ENCODE measurements at places on chromosomes 2 and 18.

DNA sequence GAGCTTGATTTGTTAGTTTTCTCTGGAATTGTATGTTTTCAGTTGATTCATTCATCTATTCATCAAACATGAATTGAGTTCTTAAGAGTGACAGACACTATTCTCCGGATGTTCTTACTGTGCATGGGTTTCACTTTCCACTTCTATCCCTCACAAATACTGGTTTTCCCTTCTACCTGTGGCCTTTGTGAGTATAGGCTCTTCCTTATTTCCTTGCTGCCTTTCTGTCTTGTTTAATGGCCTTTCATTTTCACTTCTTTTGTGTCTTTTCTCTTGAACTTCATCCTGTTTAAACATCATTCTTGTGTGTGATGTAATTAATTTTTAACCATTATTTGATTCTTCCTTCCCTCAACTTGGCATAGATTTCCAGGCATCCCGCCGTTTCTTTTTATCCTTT is 90.7 kb downstream of the CRIM1 start:
- DNase-seq: no peak

DNA sequence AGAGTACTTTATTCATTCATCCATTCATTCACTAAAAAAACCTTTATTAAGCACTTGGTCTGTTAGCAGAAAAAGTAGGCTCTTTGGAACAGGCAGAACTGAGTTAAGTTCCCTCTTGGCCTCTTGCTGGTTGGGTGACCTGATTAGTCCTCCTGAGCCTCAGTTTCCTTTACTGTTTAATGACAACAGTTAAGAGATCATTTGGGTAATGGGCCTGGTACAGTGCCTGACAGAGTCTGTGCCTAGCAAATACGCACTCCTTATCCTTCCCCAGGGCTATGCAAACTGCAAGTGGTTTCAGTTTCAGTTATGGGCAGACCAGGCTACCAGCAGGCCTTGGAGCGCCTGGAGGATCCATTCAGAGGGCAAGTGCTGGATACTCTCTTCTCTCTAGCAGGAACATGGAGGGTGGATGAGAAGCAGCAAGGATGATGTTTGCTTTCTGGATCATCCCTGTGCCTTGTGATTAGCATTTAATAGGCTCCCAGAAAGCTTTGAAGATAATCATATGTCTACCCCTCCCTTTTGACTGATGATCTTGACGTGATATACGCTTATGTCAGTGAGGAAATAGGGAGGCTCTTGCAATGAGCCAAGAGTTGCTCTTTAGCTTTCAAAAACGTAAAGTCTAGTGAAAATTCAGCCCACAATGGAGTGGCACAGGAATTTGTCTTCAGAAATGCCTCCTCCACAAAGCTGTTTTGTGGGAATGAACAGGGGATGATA is 12.4 kb upstream of the TAF1B start:
- no peak for DNase-seq

- no peak for DNase-seq
Measured at GRCh38 chr2:116645155-116645554, 1169.3 kb upstream of the DDX18 start.

- no peak for DNase-seq
Measured at GRCh38 chr2:121588357-121588756, 57.7 kb downstream of the RNU4ATAC start.

DNA sequence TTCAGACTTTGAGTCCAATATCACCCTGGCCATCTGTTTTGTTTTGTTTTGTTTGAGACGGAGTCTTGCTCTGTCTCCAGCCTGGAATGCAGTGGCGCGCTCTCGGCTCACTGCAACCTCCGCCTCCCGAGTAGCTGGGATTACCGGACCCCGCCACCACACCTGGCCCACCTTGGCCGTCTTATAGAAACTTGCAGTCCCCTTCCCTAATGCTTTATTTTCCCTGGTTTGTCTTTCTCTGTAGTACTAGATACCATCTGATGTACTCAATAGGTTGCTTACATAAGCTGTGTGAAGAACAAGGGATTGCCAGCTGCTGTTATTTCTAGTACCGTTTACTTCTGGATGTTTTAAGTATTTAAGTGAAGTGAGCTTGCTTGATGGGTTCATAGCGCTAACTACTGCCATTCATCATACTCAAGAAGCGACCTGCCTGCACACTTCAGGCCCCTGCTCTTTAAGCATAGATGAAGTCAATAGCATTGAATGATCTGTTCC is 1.2 kb downstream of the RPL31 start:
- DNase-seq: no peak

GRCh38 chr2:39558906-39559305 is 106.8 kb upstream of the TMEM178A start:
- DNase-seq: no peak

DNA sequence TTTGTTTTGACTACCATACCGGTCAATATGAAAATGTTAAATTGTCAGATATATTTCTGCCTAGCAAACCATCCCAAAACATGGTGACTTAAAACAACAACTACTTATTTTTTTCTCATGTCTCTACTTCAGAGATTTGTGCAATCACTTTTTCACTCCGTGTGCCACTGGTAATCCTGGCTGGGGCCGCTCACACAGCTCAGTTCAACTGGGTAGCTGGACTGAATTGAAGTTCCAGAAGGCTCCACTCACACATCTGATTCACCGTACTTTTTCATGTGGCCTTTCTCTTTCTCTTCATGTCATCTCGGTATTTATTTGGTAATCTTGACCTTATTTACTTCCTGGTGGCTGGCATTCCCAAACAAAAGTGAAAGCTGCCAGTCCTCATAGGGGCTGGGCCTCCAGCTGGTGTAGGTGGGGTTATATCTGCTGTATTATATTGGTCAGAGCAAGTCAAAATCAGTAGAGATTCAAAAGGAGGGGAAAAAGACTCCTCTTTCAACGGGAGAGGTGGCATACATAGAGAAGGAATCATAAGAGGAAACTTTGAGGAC is 513.9 kb upstream of the NXPH2 start:
- no peak for DNase-seq

- no peak for DNase-seq
Measured at GRCh38 chr2:145096582-145096981, 576.7 kb upstream of the ZEB2 start.

DNA sequence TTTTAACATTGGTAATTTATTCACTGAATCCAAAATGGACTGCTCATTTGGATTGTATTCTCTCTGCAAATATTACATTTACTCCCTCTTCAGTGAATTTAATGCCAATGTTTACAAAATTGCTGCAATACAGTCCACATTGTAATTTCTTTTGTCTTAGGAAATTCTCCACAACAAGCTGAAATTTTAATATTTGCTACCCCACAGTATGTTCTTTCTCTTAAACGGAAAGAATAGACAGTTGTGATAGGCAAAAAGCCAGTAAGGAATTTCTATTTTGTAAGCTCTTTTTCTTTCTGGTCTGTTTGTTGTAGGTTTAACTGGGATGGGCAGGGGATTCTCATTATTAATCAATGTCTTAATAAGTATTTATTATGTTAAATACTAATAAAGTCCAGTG is 92.0 kb downstream of the CSRNP3 start:
- DNase-seq: no peak

- DNase-seq: no peak
Measured at GRCh38 chr2:142462306-142462705, 331.5 kb upstream of the LRP1B start.

DNA sequence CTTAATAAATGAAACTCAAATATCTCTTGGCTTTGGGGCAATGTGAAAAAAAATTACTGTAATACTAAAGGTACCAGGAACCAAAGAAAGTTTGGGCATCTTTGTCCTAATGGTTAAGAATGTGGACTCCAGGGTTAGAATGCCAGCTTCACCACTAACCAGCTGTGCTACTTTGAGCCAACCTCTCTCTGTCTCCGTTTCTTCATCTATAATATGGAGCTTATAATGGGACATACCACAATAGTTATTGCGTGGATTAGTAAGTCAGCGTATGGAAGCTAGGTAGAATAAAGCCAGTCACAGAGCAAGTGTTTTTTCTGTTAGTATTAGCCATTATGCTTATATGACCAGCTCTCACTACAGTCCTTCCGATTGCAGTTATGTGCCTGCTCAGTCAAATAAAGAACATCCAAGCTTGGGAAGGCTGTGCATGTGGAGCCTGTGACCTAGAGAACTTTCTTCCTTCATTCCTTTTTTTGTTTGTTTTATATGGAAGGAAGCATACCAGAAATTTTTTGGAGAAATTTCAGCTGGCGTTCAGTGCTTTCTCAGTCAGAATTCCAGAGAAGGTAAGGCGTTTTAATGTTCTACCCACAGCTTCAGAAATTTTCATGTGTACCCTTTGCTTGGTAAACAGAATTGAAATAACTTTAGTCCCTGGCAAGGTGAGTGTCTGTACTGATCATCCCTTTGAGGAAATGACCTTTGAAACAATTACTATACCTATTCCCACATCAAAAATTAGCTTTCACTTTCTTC is 114.0 kb upstream of the RND3 start:
- DNase-seq: no peak

DNA sequence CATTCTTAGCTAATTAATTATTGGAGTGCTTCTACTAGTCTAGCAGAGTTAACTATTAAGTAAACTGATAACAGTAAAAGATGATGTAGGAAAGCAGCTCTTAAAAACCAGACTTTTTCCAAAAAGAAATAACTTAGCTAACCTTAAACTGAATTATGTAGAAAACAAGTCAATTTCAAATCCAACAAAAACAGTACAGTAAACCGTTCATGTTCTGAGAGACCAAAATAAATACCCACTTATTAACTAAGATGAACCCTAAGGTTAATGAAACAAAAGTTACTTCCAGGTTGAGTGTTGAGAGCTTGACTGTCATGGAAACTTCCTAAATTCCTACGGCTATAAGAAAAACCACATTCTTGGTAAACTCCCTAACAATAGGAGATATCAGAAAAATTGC is 181.2 kb downstream of the PPP1R1C start:
- DNase-seq: no peak

DNA sequence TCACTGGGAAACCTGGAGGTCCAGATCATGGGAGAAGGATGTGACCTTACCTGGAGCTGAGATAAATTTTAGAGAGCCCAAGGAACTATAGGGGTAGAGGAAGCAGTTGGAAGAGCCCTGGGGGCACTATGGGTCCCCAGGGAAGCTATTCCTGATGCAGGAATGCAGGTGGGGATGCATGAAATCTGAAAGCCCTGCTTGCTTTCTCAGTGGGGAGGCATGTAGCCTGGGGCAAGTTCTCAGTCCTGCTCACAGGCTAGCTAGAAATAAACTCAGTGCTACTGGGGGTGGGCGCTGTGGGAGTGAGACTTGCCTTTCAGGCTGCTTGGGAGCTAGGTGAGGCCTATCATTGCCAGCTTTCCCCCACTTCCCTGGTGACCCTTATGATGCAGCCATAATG is 499.7 kb downstream of the PTH2R start:
- no peak for DNase-seq

DNA sequence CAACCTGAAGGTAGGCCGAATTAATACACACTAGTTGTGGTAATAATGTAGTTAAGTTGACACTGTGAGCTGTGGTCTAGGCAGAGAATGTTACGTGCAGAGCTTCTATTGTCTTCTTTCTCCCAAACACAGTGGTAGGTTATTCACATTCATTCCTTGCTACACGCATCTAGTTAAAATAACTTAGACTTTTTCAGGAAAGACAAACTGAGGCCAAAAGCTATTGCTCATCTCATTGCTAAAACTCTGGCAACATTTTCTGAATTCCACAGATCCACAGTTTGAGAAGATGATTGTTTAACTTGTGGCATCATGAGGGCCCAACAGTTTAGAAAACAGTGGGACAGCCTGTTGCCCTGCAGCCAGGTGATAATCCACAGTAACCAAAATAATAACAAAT is 850.4 kb upstream of the FSHR start:
- DNase-seq: no peak

GRCh38 chr2:60313470-60314172 is 239.8 kb downstream of the BCL11A start:
- no peak for DNase-seq

GRCh38 chr2:240518981-240519380 is 38.8 kb downstream of the ANKMY1 start:
- DNase-seq: no peak

Data from stimulated activated CD4-positive, alpha-beta T cell treated with anti-CD3 and anti-CD28 coated beads, Interleukin-4, amount 100 ng/mL, for 1 hour (primary cell).